ENCODE measurements at places on chromosomes 7 and 10.
A peak's percentile ranks its signal among the peaks of the same experiment; 100 is the strongest.

- no peak for DNase-seq
Observed at GRCh38 chr7:154861589-154861988, 141.3 kb downstream of the PAXIP1 start.

DNA sequence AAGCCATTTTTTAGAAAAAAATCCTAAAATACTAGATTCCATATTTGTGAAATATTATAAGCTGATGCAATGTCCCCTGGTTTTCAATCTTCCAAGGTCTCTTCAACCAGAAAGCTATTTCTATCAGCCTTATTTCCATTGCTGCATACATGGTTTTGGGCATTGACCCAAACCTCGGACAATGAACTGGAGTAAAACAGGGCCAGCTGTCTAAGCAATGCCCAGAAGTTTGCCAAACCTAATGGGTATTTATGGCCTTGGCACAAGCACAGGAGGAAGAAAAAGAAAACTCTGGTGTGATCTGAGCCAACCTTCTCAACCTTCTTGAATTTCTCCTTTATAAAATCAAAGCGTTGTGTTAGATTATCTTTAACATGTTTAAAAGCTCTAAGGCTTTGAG, 402.3 kb downstream of the DNAJB9 start:
- DNase-seq, result no peak

- DNase-seq, result no peak
Observed at GRCh38 chr7:132112106-132112505, 464.2 kb downstream of the PLXNA4 start.

- DNase-seq, result peak; percentile 40
Observed at GRCh38 chr7:41002741-41003610, 699.9 kb downstream of the INHBA start.

DNA sequence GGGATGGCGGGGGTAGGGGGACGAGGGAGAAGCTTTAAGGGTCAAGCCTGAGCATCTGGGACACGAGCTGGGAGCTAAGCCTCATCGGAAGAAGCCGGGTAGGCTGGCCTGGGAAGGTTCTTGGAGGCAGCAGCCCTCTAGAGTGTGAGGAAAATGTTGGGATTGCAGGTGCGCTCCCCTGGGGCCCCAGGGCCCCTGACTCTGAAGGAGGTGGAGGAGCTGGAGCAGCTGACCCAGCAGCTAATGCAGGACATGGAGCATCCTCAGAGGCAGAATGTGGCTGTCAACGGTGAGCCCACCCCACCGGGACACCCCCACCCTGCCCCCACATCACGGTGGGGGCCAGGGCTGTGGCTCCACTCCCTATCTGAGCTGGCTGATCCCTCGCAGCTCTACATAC, 6.9 kb downstream of the ZYX start:
- DNase-seq, result no peak

DNA sequence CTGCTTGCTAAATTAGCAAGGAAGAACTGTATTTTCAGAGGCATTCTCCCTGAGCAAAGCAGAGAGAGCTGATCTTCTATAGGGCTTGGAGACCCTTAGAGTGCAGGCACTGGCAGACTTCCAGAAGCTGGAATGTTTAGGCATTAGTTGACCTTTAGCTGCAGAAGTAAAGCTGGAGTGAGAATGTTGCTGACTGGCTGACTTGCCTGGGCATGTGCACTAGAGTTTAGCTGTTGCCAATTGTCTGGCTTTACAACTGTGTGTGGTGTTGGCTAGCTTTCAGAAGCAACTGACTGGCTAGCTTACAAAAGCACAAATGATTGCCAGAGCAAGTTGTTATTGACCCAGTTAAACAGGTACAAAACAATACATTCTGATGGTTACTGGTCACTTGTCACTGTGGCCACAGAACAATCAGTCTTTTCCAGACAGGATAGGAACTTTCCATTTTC, 25.1 kb downstream of the FAM13C start:
- peak; percentile 62 for DNase-seq

- no peak for DNase-seq
Observed at GRCh38 chr10:8439040-8439439, 384.6 kb downstream of the GATA3 start.

DNA sequence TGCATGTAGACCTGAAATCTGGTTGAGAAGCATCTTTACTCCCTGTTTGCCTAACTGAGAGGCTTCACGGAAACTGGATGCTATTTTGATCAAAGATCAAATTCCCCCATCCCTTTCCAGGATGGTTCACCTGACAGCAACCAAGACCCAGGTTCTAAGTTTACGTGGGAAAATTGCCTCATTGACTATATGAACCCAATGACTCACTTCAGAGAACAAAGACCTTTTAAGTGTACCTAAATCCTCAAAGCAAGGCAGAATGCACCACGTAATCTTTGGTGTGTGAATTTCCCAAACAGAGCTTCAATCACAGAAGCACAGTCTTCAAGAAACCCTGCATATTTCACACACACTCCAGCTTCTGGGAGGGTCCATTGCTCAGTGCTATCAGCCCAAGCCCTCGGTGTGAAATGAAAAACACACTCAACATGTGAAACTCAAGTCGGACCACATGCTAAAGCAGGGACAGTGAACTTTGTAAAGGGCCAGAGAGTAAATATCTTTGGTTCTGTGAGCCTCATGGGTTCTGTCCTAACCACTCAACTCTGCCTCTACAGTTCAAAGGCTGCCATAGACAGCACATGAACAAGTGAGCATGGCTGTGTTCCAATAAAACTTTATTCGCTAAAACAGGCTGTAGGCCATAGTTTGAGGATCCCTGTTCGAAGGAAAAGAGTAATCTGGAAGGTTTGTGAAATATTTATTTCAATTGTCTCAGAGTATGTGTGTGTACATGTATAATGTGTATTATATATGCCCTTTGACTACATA, 275.6 kb upstream of the FOXK1 start:
- peak; percentile 13 for DNase-seq

GRCh38 chr7:104784686-104785085, 229.3 kb upstream of the KMT2E start:
- DNase-seq, result no peak

DNA sequence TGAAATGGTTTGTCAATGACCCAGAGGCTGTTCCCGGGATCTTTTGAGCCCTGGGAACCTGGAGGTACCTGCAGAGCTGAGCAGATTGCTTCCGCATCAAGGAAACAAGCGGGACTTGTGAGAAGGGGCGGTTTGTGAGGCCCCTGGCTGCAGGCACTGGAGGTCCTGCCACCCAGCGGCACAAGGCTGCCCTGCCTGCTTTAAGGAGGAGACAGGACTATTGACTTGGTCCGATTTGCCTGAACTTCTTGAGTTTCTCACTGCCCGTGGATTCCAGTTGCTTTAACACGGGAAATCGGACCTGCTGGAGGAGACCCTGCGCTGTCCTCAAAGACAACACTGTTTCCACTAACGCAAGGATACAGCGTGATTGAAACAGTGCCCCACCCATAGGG, 130.1 kb downstream of the DNAJB6 start:
- DNase-seq, result no peak

DNA sequence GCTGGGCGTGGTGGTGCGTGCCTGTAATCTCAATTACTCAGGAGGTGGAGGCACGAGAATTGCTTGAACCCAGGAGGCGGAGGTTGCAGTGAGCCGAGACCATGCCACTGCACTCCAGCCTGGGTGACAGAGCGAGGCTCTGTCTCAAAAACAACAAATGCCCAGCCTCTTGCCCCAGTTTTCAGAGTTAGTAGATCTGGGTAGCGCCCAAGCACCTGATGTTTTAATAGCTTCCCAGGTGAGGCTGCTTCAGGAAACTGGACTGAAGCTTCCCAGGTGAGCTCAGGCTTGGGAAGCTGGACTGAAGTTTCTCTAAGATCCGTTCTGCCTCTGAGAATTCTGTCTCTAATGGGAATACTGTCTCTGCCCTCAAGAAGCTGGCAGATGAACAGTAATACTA, 12.2 kb downstream of the RPS24 start:
- DNase-seq, result no peak

DNA sequence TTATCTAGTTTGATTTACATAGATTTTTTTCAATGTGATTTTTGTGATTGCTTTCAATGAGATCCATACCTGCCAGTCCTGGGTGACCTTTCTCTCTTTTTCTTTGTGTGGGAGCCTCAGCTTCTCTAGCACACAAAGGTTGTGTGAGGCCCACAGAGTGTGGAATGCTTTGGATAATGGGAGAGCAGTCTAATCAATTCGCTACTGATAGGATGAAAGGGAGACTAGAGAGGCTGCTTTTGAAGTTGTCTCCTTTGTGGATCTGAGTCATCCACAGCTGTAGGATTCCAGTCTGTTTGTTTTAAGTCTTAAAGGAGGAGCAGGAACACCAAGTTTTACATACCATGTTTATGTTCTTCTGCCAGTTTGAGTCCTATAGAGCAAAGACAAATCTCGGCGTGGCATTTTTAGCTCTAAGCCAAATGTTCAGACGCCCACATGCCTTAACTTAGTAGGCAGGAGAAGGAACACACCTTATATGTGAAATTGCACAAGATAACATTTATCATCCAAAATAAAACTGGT, 330.0 kb downstream of the ARL4A start:
- peak; percentile 82 for DNase-seq

DNA sequence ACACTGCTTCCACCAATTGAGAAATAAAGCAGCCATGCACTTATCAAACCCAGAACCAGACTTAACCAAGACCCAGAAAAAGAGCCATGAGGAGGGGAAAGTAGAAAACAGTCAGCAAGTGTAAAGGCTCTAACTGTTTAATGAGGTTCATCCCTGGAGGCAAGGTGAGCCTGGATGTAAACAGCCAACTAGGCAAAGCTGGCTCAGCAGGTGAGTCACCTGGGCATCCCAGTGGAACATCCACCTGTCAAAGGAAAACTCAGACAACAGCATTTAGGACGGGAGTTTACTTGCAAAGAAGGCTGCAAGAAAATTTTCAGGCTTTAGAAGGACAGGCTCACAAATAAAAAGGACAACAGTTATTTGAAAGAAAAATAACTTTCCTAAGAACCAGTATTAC, 153.0 kb downstream of the SNX13 start:
- peak; percentile 26 for DNase-seq

DNA sequence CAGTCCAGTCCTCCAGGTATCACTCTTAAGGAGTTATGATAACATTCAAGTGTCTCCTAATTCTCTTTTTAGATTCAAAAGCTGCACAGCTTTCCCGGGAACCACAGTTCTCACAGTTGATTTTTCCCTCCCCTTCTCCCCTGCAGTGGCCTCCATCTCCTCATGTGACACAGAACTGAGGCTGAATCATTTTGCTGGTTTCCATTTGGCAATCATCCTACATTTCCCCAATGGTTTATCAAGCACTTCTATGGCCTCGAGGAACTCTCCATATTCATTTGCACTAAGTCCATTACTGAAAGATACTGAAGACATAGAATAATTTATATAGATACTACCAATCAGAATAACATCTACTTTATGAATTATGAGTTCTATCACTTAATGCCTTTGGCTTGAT, 484.9 kb downstream of the GPAM start:
- DNase-seq, result no peak

GRCh38 chr7:140230516-140230860, 53.7 kb upstream of the KDM7A start:
- no peak for DNase-seq

DNA sequence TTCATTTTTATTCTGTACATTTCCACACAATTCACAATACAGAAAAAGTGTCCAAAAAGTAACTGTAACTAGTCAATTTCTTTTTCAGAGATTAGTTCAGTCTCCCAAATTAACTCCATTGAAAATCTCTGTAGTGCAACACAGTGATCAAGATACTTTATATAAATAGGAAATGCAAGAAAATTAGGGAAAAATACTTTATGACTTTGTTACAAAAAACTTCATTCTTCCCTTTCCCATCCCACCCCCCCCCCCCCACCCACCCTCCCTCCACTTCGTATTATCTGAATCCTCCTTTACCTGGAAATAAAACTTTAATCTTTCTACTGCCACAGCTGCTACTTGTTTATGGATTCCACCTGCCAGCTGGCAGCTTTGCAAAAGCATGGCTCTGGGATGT, 37.5 kb upstream of the PTN start:
- DNase-seq, result no peak

- no peak for DNase-seq
Observed at GRCh38 chr10:122297583-122297982, 26.5 kb downstream of the BTBD16 start.

DNA sequence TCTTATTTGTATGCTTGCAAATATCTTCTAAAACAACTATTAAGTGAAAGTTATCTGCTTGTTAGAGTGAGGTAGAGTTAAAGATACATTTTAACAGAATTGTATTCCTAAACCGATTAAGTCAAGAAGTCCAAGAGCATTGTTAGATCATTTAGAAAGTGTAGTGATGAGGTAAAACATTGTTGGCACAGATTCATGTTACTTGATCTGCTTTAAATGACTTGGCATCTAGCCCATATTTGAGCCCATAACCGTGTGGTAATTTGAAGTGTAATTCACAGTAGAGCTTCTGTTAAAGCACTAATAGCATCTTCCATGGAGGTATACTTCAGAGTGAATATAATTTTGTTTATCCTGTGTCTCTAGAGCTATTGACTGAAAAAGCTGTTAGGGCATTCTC, 62.1 kb downstream of the PTEN start:
- no peak for DNase-seq

DNA sequence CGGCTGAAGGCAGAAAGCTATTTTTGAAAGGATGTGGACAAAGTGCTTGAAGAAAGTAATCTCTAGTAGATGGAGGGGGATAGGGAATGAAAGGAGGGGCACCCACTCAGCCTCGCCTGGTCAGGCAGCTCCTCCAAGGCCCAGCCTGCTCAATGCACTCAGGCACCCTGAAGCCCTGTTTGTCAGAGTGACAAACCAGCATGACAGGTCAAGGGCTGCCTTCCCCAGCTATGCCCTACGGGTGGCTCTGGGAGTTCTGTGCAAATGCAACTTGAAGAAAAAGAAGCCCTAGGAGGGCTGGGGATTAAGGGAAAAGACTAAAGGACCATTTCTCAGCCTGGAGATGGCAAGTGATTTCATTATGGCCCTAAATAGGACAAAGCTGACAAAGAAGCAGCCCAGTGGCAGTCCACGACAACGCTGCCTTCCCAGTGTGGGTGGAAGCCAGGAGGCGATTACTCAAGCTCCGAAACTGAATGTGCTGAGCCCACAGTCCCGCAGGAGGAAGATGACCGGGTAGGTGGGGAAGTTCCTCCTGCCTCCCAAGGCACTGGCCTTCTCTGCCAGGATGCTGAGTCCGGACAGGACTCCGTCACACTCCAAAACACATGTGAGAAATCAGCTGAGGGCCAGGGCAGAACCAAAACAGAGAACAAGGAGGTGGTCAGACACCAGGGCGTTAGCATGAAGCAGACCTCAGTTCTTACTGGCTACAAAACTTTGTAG, 16.3 kb downstream of the LIPA start:
- DNase-seq, result no peak

- DNase-seq, result no peak
Observed at GRCh38 chr7:25970356-25970755, 181.6 kb upstream of the NFE2L3 start.

DNA sequence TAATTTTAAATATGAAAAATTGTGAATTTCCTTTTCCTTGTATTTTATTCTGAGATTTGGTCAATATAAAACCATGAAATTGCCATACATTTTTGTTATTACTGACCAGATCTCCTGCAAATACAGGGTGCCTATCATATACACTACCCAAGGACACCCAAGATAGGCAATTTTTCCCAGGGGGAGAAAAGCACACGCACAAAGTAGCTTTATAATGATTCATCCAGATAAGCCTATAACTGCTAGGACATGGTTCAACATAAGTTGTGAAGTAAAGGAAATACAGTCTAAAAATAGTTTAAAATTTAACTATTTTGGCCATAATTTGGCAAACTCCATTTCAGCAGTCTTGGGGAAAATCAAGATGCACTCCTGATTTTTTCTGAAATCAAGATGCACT, 4.8 kb downstream of the RUFY2 start:
- DNase-seq, result no peak

All from foreskin keratinocyte (primary cell).